ENCODE measurements at places on chromosomes 5 and 9.

DNA sequence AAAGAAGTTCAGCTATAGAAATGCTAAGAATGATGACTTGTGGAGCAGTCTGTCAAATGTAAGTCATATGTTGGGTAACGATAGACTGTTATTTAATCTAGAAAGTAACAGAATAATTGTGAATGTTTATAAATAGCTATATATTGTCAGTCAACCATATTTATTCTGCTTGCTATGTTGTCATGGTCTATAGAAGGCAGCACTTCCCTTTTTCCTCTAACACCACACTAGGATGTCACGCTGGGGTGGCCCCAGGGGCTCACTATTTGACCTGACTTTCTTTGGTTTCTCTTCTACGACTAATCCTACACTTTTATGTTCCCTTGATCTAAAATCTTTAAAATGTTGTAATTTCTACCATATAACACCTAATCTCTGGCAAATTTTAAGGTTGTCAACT lies 20.5 kb downstream of the ERAP2 start:
- no peak for DNase-seq

- no peak for DNase-seq
Observed at GRCh38 chr5:103232393-103232999, 26.1 kb upstream of the MACIR start.

GRCh38 chr9:125337236-125337635 lies 75.6 kb downstream of the GAPVD1 start:
- DNase-seq: no peak

- DNase-seq: no peak
Observed at GRCh38 chr9:125701351-125701750, 5.7 kb downstream of the MAPKAP1 start.

DNA sequence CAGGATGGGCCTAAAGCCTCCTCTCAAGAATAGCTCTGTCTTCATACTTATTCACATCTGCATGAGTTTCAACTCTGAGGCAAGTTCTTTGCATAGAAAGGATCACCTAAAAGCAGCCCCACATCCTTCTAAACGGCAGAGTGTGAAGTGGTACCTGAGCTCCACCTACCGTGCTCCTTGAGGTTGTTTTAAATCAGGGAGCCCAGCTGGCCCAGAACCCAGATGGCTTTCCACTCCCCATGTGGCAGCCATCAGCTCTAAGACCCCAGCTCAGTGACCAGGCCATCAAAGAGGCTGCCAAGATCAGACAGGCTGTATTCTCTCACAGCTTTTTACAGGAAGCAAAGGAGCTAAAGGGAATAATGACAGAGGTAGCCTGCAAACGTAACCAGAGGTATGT lies 299.3 kb downstream of the RASEF start:
- no peak for DNase-seq
